NAMALWA (cell line): ENCODE measurements at places on chromosomes 7 and 10.
A peak's percentile ranks its signal among the peaks of the same experiment; 100 is the strongest.

GRCh38 chr7:6166443-6166891 is 106.0 kb downstream of the CYTH3 start:
- DNase-seq: no peak

DNA sequence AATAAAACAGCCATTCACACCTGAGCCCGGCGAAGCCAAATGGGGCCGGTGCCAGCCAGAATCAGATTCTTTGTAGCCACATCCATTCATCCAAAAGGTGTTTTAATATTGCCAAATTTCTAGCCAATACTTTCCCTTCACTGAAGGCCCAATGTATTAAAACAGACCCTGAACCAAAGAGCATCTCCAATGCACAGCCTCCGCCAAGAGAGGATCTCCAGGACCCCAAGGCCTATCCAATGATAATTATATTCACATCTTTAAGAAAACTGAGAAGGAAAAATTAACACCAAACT is 12.2 kb downstream of the EBF3 start:
- no peak for DNase-seq

GRCh38 chr7:141409801-141410329 is 141.3 kb upstream of the AGK start:
- DNase-seq: no peak

DNA sequence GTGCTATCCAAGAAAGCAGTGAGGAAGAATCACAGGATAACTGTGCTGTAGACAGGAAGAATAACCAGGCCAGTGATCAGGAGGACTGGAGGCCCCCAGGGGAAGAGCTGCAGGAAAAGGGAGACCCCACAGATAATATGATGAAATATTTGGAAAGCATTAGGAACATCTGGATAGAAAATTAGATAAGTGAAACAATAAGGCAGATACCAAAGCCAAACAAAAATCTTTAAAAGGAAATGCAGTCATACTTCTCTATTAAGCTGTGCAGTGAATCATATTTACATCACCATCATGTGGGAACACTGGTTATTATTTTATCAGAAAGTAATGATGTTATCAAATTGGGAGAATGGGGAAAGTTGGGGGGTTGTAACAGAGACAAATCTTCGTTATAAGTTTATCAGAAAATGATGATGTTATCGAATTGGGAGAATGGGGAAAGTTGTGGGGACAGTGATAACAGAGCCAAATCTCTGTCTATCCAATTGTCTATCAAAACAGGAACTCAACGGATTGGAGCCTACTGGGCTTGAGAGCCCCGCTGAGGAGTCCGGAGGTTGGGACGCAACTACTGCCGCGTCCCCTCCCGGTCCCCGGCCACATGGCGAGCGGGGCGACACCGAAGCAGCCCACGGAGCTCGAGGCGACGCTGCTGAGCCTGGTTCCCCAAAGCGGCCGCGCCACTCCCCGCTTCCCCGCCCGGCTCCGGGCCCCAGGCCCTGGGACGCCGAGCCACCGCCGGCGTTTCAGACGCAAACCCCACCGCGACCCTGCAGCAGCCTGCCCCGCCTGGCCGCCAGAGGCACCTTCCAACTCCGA is 14.0 kb upstream of the RALA start:
- DNase-seq: no peak

GRCh38 chr7:85830982-85831381 is 644.1 kb upstream of the SEMA3D start:
- DNase-seq: no peak

GRCh38 chr7:100895701-100895955 is at the start of gene ACHE:
Gene ACHE, minus strand, starts transcription at chr7:100895888. Its CDS starts 1,656 bp downstream, at chr7:100894232.
- DNase-seq: no peak

DNA sequence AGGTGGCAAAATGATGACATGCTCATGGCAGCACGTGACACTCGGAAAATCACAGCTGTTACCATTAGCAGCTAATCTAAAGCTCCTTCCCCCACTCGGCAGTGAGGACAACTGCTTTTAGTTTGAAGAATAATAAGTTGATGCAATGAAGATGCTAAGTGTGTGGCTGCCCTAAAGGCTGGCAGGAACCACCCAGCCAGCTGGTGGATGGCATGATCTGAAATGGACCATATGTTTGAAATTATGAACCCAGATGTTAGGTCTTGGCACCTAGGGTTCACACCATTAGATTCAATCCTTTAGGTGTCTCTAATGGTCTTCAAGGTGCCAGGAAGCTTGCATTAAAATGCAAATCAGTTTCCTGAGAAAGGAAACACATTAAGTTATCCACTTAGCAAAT is 230.1 kb downstream of the WDR11 start:
- DNase-seq: no peak

DNA sequence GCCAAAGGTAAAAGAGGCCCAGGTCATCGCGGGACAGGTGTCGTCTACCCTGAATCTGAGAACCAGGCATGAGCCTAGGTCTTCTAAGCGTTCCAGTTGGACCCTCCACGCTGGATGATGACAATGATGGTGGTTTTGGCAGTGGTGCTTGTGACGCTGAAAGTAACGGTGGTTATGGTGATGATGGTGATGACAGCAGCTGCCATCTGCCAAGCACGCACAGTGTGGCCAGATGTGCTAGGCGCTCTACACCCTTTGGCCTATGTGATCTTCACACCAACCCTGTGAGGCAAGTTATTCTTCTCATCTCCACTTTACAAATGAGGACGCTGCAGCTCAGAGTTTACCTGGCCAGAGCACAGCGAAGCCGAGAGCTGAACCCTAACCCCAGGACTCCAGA is 93.9 kb downstream of the FAM53B start:
- DNase-seq: no peak

GRCh38 chr10:96587264-96588059 is 650 bp upstream of the TM9SF3 start:
- DNase-seq: peak; percentile 74

DNA sequence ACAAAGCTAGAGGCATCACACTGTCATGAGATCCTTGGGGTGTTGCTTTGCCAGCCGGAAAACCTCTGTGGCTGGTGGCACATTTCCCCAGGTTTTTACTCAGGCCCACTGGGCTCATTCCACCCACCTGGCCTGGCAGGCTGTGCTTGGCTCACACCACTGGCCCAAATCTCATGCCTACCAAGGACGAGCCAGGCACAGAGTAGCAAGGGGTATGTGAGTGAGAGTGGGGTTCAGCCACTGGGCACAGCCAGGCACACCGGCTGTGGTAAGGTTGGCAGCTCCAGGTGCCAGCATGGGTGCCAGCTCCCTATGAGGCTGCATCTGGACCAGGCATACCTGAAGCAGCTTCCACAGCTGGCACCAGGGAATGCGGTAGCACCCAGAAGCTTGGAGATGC is 21.4 kb downstream of the STEAP1 start:
- DNase-seq: no peak
